NCI-H774 (cell line): ENCODE measurements at places on chromosomes 2 and 18.
A peak's percentile ranks its signal among the peaks of the same experiment; 100 is the strongest.

- DNase-seq: no peak
Measured at GRCh38 chr2:9951272-9951521, 296 bp upstream of the GRHL1 start.

DNA sequence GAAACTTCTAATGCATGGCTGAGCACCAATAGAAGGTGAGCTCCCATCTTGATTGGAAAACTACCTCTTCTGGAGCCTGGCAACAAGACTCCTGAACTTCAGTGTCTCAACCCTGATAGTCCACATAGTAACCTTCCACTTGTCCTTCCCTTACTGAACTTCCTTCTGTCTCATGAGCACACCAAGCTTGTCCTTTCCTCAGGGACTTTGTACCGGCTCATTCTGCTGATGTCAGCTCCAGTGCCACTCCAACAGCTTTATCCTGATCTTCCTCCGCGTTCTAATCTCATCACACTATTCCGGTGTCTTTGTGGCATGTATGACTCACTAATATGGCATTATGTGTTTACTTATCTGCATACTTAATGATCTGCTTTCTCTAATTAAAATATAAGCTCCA is 862.0 kb upstream of the ID2 start:
- no peak for DNase-seq

DNA sequence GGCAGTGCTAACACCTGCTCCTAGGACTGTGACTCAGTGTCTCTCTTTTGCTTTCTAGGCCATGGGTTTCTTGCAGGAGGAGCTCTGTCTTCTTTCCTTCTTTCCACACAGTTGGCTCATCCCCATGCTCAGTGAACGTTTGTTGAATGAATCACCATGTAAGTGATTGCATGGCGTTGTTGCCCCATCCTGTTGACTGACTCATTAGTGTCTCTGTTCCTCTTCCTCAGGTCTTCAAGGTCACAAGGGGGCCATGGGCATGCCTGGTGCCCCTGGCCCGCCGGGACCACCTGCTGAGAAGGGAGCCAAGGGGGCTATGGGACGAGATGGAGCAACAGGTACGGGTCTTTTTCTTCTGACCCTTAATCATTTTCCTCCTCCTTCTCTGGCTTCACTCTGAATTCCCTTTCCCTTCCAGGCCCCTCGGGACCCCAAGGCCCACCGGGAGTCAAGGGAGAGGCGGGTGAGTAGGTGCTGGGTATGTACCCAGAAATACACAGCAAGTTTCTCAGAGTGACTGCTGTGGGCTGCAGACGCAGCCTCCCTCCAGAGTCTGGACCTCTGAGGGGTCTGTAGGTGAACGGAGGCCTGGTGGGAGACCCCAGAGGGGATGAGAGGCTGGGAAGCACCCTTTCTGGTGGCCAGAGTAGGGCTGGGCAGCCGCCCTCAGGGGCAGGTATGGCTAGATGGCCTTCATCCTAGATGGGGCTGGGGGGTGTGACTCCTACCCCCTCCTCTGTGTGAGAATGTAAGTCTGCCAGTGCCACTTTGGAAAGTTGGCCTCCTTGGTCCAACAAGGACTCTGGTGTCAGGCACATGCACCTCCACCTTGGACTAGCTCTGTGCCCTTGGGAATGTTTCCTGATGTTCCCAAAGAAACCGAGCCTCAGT is 32.4 kb downstream of the MARCO start:
- DNase-seq: no peak

- no peak for DNase-seq
Measured at GRCh38 chr2:152513681-152514080, 178.7 kb downstream of the FMNL2 start.

DNA sequence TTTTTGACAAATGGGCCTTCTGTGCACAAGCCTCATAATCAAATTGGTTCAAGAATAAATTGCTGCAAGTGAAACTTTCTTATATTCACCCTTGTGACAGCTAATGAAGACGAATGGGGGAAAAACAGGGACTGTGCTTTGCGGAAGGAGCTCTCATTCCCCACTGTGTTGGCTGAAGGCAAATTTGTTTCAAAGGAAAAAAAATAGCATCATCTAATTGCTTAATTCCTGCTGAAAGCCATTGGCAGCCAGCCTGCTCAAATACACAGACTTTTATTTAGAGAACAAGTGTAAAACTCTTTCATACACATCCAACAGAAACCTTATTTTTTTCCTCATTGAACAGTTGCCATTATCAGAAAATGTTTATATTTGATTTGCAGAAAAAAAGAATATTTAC is 172.3 kb downstream of the ARL6IP6 start:
- DNase-seq: peak; percentile 66

DNA sequence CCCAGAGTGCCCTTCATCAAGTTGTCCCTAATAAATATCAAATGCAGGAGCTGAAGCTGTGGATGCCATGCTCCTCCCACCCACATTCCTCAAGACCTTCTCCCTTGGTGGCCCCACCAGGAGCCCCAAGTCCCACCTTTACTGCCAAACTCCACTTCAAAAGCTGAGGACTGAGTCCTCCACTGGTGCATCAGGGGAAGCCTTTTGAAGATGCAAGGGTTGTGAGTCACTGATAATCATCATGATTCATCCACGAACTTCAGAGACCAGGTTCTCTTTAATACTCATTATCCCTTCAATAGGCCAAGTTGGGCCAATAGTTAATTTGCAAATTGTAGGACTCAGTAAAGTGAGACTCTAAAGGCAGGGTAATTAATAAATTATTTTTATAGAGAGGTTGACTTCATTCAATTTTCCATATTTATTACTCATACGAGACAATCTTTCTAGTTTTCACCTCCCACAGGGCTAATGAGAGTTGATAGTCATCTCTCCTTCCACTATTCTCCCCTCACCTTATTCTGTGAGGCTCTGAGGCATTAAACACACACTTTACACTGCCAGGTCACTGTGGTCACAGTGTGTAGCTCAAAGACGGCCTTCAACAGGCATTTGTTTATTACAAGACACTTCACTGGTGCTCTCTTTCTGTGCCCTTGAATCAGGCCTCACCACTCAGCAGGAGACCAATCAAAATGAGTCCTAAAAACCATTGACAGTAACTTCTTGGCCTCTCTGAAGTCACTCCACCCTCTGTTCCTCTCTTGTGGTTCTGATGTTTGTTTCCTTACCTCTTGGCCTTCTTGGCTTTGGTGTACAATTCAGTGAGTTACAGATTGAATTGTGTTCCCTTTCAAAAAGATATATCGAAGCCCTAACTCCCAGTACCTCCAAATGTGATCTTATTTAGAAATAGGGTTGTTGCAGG is 99.9 kb downstream of the TRIB2 start:
- DNase-seq: no peak

GRCh38 chr18:74282755-74283554 is 8.8 kb downstream of the CYB5A start:
- DNase-seq: no peak

- no peak for DNase-seq
Measured at GRCh38 chr2:226652369-226652768, 147.3 kb downstream of the IRS1 start.

DNA sequence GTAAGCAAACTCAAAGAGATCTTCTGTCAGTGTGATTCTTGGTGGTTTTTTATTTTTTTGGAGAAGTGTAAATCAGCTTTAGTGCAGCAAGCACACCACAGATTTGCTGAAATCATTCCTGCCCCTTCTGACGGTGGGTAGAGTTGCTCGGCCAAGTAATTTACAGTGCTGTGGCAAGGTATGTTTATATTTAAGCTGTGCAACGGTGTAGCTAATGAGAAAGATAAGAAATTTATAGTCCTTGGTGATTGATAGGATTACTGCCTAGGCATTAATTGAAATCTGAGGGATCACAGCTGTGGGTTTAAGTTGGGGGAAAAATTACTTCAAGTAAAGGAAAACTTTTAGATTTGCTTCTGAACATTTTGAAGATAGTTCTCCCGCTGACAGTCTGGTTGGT is 286.6 kb downstream of the AGAP1 start:
- no peak for DNase-seq

GRCh38 chr2:27322301-27322765 is 564 bp downstream of the MPV17 start:
- DNase-seq: no peak

- DNase-seq: no peak
Measured at GRCh38 chr2:196535742-196536141, 103.8 kb upstream of the CCDC150 start.

- DNase-seq: no peak
Measured at GRCh38 chr2:53786352-53786704, 425 bp downstream of the ASB3 start.

- DNase-seq: no peak
Measured at GRCh38 chr18:9861933-9862332, 23.8 kb upstream of the TXNDC2 start.

- DNase-seq: peak; percentile 17
Measured at GRCh38 chr2:71743995-71744675, 290.8 kb downstream of the DYSF start.

GRCh38 chr2:152335726-152336118 is 748 bp downstream of the FMNL2 start:
- DNase-seq: no peak

GRCh38 chr2:120992791-120993555 is 257.3 kb downstream of the GLI2 start:
- DNase-seq: no peak

- DNase-seq: no peak
Measured at GRCh38 chr18:60895181-60895580, 438.0 kb upstream of the CDH20 start.

- no peak for DNase-seq
Measured at GRCh38 chr2:144553379-144553778, 33.5 kb upstream of the ZEB2 start.

DNA sequence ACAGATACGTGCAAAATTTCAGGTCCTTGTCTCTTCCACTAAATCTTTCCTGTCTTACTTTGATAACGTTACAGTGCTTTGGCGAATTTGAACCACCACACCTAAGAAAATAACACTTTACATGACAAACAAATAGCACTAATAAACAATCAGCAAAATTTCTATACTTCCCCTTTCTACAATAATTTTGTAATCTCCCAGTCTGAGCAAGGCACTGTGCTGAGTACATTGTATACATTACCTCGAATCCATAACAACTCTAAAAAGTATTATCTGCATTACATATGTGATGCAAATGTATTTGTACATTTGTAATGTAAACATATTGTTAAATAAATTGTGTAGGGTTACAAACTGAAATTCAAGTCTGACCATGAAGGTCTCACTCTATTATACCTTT is 49.9 kb downstream of the RTN4 start:
- no peak for DNase-seq

- no peak for DNase-seq
Measured at GRCh38 chr2:169108099-169108884, 38.9 kb downstream of the DHRS9 start.

DNA sequence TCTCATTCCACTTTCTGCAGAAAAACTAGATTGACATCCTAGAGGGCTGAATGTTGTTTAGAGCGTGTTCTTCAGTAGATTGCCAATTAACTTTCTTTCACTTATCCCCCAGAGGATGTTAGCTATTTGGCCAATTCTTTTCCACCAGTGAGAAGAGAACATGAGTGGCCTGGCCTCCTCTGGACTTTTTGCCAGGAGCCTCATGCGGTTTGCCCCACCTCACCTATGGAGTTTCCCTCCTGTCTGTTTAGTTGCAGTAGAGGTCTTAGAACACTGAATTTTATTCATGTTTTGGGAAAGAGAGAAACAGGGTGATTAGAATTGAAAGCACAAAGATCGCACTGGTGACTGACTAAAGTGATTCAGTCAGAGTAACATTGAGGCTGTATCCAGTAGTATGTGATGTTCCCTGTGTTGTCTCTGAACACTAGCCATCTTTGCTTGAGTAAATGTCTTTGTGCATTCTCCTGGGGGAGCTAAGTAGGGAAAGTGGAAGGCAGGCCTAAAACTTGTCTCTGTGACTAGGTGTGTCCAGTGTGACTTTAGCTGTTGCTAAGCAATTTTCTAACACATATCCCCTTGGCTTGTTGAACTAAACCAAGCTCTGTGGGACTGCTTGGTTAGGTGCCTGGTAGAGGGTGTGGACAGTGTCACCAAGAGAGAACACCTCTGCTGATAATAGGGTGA is 34.0 kb downstream of the UGP2 start:
- no peak for DNase-seq

GRCh38 chr2:165469417-165469816 is at the start of gene CSRNP3:
Gene CSRNP3, plus strand, starts transcription at chr2:165469698. Its CDS starts 125,368 bp downstream, at chr2:165595066.
- peak; percentile 93 for DNase-seq

DNA sequence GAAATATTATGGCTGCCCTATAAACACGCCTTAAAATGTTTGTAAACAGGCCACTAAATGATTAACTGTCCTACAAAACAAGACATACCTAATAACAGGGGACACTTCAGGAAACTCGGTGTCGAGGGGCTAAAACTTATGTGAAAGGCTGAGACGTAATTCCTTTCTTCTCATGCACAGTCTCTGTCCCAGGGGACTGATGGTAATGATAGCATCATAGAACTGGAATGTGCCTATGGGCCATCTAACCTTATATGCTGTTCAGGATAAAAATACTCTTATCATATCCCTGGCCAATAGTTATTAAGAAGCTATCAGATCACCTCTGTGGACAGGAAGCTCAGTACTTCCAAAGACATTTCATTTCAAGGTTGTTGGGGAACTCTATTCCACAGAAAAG is 252.6 kb upstream of the RASGRP3 start:
- no peak for DNase-seq

GRCh38 chr2:9086465-9086864 is 83.0 kb upstream of the MBOAT2 start:
- no peak for DNase-seq

- DNase-seq: no peak
Measured at GRCh38 chr2:68124321-68124720, 33.4 kb upstream of the PNO1 start.

DNA sequence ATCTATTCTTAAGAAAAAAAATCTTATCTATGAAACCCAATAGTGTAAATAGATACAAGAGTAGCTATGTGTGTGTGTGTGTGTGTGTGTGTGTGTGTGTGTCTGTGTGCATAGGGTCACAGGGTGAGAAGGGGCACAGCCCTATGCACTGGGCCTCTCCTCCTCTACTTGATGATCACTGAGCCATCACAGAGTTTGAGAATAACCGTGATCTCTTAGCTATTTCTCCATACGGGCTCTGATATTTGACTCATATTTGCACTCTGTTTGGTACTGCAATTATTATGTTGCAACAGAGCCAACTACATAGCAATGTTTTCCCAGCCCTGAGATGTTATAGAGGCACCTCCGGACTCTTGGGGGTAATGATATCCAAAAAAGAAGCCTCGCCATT is 28.8 kb upstream of the SLC40A1 start:
- no peak for DNase-seq

GRCh38 chr2:169562519-169562918 is 11.1 kb downstream of the FASTKD1 start:
- DNase-seq: no peak

DNA sequence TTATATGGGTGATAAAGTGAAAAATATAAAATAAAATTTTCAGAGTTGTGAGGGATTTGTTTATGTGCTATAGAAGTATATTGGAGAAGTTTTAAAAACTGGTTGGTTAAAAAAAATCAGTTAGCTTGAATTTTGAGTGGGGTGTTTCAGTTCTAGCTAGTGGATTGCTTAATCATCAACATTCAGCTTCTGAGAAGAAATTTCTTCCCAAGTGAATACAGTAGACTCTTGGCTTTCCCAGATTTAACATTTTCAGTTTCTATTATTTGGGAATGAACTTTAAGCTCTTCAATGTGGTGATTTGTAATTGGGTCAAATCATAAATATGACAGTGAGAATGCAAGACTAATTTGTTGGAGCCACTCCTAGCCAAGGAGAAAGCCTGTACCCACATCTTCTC is 120.8 kb downstream of the PLCL1 start:
- DNase-seq: no peak
